ENCODE measurements at places on chromosomes 16 and 17.
A peak's percentile ranks its signal among the peaks of the same experiment; 100 is the strongest.

GRCh38 chr17:29252101-29252791 lies 5.6 kb downstream of the CRYBA1 start:
- no peak for DNase-seq

GRCh38 chr16:12833926-12834325 lies 30.2 kb upstream of the CPPED1 start:
- peak; percentile 88 for DNase-seq

GRCh38 chr16:2252806-2253148 lies 1.4 kb upstream of the ECI1 start:
- DNase-seq, result no peak

- DNase-seq, result no peak
Measured at GRCh38 chr16:17343728-17344127, 127.0 kb downstream of the XYLT1 start.

GRCh38 chr17:79944821-79945391 lies 90.8 kb downstream of the TBC1D16 start:
- peak; percentile 53 for DNase-seq

- DNase-seq, result no peak
Measured at GRCh38 chr17:38569701-38570512, 35.8 kb downstream of the SRCIN1 start.

- no peak for DNase-seq
Measured at GRCh38 chr16:49502136-49502881, 128.7 kb downstream of the C16orf78 start.

DNA sequence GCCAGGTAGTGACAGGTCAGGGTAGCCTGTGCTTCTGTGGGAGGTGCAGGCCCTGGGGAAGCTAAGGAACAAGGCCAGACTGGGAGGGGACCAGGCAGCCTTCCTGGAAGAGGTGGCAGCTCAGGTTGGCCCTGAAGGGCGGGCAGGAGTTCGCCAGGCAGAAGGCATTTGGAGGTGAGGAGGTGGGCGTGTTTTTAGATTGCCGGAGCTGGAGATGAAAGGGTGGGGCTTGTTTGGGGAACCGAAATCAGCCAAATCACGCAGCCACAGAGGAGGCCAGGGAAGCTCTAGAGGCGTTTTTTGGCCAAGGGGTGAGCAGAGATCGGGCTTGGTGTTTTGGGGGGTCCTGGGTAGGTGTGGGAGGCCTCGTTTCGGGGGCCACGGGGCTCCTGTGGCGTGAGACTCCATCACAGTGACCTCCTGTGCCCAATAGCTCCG lies 7.6 kb downstream of the ADCY7 start:
- DNase-seq, result no peak

DNA sequence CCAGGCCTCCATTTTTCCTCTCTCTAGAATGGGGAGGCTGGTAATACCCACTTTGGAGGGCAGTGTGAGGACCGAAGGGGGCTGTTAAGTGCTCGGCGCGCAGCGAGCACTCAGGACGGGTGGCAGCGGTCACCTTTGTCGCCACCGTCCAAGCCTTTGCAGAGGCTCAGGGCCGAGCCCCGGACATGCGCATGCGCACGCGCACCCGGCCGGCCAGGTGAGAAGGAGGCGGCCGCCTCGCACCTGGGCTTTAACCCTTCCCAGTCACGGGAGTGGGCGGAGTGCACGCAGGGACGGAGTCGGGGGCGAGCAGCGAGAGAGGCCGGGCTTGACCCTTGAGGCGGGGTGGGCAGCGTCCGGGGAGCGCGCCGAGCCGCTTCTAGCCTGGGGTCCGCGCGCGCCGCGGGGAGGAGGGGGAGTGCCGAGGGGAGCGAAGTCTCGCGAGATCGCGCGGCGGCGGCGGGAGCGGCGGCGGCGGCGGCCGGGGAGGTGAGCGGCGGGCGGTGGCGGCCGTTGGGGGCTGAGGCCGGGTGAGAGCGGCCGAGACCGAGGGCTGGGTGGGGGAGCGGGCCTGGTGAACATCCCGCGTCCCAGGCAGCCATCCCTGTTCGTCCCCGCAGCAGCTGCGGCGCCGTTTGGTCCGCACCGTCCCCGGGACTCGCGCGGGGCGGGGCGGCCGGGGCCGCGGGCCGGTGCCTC lies at the start of gene MRTFB:
TSS of gene MRTFB (plus strand) at position 443 of the 699 bp plus-strand sequence. CDS start 69,288 bp downstream, outside the sequence.
- peak; percentile 93 for DNase-seq

Measured in islet precursor cell (in vitro differentiated cells).